RWPE2 (cell line): ENCODE measurements at places on chromosomes 3 and 15.

DNA sequence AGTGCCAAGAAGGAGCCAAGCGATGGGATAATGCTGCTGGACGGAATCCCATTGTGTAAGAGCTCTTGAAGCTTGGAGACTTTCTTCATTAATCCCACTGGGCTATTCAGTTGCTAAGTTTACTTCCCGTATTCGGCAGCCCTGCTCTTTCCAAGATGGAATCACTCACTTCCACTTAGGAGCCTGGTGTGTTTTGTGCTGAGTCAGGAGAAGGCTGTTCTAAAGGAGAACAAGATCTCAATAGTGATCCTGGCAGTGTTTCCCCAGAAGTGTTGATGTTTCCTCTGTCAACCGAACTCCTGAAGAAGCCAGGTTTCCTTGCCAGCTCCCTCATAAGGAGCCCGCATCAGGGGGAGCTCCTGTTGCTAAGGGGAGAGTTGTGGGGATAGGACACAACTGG is 270.2 kb upstream of the CHRM5 start:
- H3K4me1 ChIP-seq: no peaks in the 10 kb centered on the region
- H3K36me3 ChIP-seq: no peaks in the 10 kb centered on the region
- H3K27ac ChIP-seq: no peak overlapping the region
- peaks cover 11% of the 10 kb centered on the region for H3K27me3 ChIP-seq
- DNase-seq: no peak

GRCh38 chr15:77497942-77498361 is 77.3 kb downstream of the HMG20A start:
- no peak for DNase-seq
- H3K36me3 ChIP-seq: no peaks in the 10 kb centered on the region
- H3K27me3 ChIP-seq: no peaks in the 10 kb centered on the region

GRCh38 chr15:72936691-72937679 is 115.3 kb upstream of the NEO1 start:
- no peak overlapping the region for H3K27ac ChIP-seq
- no peaks in the 10 kb centered on the region for H3K4me1 ChIP-seq
- H3K4me3 ChIP-seq: no peak overlapping the region
- peaks cover 8% of the 10 kb centered on the region for H3K27me3 ChIP-seq

- H3K4me1 ChIP-seq: peaks cover 47% of the 10 kb centered on the region
- DNase-seq: no peak
- H3K27ac ChIP-seq: peak overlapping the region; percentile 99
- H3K27me3 ChIP-seq: no peaks in the 10 kb centered on the region
Observed at GRCh38 chr3:43770426-43771103, 79.8 kb downstream of the ABHD5 start.

DNA sequence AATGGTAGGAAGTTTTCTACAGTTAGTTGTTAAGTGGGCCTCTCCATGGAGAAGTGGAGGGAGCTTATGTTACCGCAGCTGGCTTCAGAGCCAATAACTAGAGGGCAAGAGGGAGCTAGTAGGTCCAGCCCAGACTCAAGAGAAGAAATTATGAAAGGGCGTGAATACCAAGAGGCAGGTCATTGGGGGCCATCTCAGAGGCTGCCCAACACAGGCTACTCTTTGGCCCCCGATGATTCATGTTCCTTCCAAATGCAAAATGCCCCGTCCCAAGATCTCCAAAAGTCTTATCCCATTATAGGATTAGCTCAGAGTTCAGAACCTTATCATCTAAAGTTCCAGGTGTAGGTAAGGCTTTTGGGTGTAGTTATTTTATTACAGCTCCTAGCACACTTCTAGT is 94.5 kb downstream of the FNDC3B start:
- H3K36me3 ChIP-seq: peaks cover 33% of the 10 kb centered on the region
- no peak overlapping the region for H3K4me3 ChIP-seq
- H3K27me3 ChIP-seq: no peaks in the 10 kb centered on the region
- peaks cover 78% of the 10 kb centered on the region for H3K4me1 ChIP-seq
- DNase-seq: no peak
- H3K27ac ChIP-seq: peak overlapping the region; percentile 99

DNA sequence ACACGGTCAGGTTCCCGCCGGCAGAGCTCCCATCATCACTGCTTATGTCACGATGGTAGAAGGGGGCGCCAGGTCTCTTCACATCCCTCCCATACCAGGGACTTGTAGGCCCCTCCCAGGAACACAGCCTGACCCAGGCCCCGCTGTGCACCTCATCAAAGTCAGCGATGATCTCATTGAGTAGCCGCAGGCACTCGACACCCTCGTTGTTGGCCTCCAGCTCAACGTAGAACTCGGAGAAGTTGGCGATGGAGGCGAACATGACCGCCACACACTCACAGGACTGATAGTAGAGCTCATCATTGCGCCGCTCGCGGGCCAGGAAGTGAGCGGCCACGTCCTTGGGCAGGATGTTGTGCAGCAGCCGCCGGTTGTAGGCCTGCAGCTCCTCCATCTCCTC is 89.2 kb downstream of the SEC22A start:
- H3K4me1 ChIP-seq: no peaks in the 10 kb centered on the region
- no peak for DNase-seq
- no peak overlapping the region for H3K4me3 ChIP-seq
- no peaks in the 10 kb centered on the region for H3K27me3 ChIP-seq
- no peaks in the 10 kb centered on the region for H3K36me3 ChIP-seq
- no peak overlapping the region for H3K27ac ChIP-seq

- no peak for DNase-seq
- peaks cover 70% of the 10 kb centered on the region for H3K4me1 ChIP-seq
Observed at GRCh38 chr3:39144748-39145380, 8.5 kb downstream of the CSRNP1 start.

DNA sequence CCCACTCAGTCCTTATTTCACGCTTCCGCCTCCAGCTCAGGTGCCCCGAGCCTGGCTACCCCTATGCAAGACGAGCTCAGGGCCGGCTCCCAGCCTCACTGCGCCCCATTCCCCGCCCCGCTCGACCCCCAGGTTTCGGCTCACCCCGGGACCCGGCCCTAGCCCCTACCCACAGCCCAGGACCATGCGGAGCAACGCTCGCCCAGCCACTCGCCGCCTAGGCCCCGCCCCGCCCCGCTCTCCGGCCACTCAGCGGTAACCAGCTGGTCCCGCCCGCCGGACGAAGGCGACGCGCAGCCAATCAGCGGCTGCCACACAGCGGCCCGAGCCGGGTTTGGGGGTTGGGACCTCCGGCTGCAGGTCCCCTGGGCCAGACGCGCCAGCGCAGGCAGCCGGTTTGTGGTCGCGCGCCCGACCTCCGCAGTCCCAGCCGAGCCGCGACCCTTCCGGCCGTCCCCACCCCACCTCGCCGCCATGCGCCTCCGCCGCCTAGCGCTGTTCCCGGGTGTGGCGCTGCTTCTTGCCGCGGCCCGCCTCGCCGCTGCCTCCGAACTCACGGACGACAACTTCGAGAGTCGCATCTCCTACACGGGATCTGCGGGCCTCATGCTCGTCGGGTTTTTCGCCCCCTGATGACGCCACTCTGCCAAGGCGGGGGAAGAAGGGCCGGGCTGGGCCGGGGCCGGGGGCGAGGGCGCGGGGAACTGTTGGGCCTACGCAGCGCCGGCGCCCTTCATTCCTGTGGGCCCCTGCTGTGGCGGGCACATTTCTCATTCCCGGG is at the start of gene CATSPER2:
TSS of gene CATSPER2 (minus strand) at position 196 of the 781 bp plus-strand sequence. CDS start 783 bp downstream, outside the sequence.
- no peaks in the 10 kb centered on the region for H3K4me1 ChIP-seq
- H3K4me3 ChIP-seq: no peak within 1 kb of the TSS
- DNase-seq: peak; percentile 51
- H3K27me3 ChIP-seq: no peaks in the 10 kb centered on the region
- no peaks in the 10 kb centered on the region for H3K36me3 ChIP-seq

DNA sequence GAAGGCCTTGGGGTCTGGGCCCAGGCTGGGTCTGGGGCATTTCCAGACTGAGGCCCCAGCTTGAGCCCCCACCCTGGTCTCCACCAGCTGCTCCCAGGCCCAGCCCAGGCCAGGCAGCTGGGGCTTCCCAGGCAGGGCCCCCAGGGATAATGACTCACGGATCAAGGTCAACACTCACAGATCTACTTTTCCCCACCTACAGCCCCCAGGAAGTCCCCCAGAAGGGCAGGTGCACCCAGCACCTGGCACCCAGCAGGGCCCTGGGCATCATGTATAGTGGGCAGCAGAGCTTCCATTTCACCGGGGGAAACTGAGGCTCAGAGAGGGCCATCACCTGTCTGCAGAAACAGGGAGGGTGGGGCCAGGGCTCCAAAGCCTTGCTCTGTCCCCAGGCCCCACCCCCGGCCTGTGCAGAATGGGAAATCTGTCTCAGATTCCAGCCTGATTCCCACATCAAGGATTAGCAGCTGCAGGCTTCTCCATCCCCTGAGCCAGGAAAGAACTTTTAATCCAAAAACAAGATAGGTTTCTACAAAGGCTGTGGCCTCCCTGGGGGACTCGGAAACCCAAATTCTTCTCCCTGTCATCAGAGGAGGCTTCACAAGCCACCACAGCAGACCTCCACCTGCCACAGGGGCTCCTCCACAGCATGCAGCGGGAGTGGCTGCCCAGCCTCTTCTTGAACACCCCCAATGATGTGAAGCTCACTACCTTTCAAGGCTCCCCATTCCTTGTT is 49.8 kb downstream of the IQSEC1 start:
- no peak for DNase-seq
- H3K4me3 ChIP-seq: no peak overlapping the region
- H3K27ac ChIP-seq: no peak overlapping the region
- H3K27me3 ChIP-seq: no peaks in the 10 kb centered on the region

GRCh38 chr3:98817547-98818041 is 54.5 kb downstream of the ST3GAL6 start:
- H3K36me3 ChIP-seq: peaks cover 98% of the 10 kb centered on the region
- H3K4me3 ChIP-seq: no peak overlapping the region
- DNase-seq: no peak
- no peaks in the 10 kb centered on the region for H3K27me3 ChIP-seq

GRCh38 chr3:84666468-84666867 is 292.3 kb upstream of the CADM2 start:
- H3K27ac ChIP-seq: no peak overlapping the region
- DNase-seq: no peak
- no peaks in the 10 kb centered on the region for H3K36me3 ChIP-seq
- H3K4me3 ChIP-seq: no peak overlapping the region
- no peaks in the 10 kb centered on the region for H3K4me1 ChIP-seq

DNA sequence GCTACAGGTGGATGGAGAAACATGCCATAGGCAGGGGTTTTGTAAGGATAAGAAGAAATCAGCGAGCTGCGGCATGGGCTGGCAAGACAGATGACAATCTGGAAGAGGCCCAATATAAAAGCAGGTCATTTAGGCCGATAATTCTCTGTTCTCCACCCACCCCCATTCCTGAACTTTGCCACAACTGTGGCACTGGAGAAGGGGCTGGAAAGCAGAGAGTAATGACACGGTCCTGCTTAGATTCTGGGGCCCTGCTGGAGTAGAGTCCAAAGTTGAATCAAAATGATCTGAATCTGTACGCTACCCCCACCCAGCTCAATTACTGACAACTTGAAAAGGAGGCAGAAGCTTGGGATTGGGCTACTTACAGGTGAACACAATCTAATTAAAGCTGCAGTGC is 18.4 kb upstream of the BUB1B start:
- no peak for DNase-seq
- no peaks in the 10 kb centered on the region for H3K36me3 ChIP-seq
- no peaks in the 10 kb centered on the region for H3K27me3 ChIP-seq
- H3K4me1 ChIP-seq: peaks cover 10% of the 10 kb centered on the region
- no peak overlapping the region for H3K27ac ChIP-seq

DNA sequence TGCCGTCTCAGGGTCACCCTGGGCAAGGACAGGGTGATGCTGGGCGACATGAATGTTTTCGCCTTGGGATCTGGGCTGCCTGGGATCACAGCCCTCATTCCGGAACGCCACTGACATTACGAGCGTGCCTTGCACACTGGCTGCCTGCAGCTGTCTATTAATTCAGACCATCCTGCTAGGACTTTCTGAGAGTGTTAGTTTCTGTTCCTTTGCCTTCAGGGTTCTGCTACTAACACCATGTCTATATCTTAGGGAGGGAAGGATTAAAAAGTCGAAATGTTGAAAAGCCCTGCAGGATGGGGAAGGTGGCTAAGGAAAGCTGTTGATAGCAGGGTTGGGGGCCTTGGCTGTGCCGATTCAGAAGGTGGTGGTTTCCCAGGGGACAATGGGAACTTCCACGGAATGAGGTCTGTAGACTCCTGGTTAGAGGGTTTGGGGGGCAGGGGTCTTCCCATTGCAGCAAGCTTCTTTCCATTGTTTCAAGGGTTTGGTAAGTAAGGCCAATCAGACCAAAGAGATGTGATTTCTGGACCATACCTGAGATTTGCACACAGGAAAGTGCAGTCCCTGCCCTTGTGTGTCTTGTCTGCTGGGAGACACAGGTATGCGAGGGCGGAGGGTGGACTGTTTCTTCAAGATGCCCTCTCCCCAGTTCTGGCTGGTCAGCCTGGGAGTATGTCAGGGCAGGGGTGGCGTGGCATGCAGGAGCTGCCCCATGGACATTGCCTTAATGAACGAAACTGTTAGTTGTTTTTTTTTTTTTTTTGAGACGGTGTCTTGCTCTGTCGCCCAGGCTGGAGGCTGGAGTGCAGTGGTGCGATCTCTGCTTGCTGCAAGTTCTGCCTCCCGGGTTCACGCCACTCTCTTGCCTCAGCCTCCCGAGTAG is 50.9 kb downstream of the RGMA start:
- no peaks in the 10 kb centered on the region for H3K36me3 ChIP-seq
- H3K27ac ChIP-seq: no peak overlapping the region
- peak; percentile 55 for DNase-seq
- H3K27me3 ChIP-seq: no peaks in the 10 kb centered on the region

DNA sequence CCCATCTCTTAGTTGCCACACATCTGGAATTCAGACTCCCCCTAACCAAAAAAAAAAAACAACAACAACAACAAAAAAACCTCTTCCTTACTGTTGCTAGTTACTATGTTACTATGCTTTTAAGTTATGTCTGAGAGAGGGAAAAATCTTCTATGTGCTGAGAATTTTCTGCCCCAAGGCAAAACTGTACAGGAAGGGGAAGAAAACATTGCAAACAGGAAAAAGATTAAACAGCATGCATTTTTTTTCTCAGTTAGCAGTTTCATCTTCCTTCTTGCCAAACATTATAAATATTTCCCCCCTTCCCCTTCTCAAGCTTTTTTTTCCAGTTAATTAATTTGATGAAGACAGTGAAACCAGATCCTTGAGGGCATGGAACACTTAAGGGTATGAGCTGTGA is 1.1 kb upstream of the CD200R1 start:
- no peaks in the 10 kb centered on the region for H3K36me3 ChIP-seq
- H3K4me1 ChIP-seq: no peaks in the 10 kb centered on the region
- DNase-seq: no peak
- no peaks in the 10 kb centered on the region for H3K27me3 ChIP-seq
- H3K4me3 ChIP-seq: no peak overlapping the region
- H3K27ac ChIP-seq: no peak overlapping the region

DNA sequence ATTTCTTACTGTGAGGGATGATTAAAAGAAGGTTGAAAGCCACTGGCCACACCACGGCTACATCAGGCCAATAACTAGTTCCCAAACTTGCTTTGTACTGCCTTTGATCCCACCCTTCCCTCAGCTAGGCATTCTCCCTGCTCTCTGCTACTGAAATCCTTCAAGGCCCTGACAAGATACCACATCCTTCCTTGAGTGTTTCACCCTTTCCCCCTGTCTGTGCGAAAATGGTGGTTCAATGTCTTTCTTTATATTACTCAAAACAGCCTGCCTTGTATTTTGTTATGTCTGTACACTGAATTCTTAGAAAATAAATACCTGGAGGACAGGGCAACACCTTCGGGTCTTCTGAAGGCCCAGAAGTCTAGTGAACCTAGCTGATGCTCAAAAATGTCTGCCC is 932 bp upstream of the VPS8 start:
- no peaks in the 10 kb centered on the region for H3K27me3 ChIP-seq
- H3K4me3 ChIP-seq: no peak overlapping the region
- no peak overlapping the region for H3K27ac ChIP-seq
- no peak for DNase-seq
- no peaks in the 10 kb centered on the region for H3K4me1 ChIP-seq
